Daoy (cell line): ENCODE measurements at places on chromosomes 7 and 10. TPM values are rescaled to one million over a fixed set of nuclear protein-coding genes. Genes with fewer than 3 reads are reported as not detected.
A peak's percentile ranks its signal among the peaks of the same experiment; 100 is the strongest.

IFIT1 gene
- total RNA-seq = 13.7 and 17.3 TPM in 2 replicates

GRCh38 chr10:29689001-29689400, 54.2 kb upstream of the SVIL start:
- DNase-seq = peak; percentile 74

DNA sequence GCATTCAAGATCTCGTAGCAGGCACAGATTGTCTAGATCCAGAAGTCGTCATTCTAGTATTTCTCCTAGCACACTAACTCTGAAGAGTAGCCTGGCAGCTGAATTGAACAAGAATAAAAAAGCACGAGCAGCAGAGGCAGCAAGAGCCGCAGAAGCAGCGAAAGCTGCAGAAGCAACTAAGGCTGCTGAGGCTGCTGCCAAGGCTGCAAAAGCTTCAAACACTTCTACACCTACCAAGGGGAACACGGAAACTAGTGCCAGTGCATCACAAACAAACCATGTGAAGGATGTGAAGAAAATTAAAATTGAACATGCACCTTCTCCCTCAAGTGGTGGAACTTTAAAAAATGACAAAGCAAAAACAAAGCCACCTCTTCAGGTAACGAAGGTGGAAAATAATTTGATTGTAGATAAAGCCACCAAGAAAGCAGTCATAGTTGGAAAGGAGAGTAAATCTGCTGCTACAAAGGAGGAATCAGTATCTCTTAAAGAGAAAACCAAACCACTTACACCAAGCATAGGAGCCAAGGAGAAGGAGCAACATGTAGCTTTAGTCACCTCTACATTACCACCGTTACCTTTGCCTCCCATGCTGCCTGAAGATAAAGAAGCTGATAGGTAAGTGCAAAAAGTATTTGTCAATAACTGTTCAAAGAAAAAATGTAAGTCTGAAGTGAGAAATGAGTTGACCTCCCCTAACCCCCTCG, 37.7 kb downstream of the CDK13 start:
- no peak for DNase-seq

DNA sequence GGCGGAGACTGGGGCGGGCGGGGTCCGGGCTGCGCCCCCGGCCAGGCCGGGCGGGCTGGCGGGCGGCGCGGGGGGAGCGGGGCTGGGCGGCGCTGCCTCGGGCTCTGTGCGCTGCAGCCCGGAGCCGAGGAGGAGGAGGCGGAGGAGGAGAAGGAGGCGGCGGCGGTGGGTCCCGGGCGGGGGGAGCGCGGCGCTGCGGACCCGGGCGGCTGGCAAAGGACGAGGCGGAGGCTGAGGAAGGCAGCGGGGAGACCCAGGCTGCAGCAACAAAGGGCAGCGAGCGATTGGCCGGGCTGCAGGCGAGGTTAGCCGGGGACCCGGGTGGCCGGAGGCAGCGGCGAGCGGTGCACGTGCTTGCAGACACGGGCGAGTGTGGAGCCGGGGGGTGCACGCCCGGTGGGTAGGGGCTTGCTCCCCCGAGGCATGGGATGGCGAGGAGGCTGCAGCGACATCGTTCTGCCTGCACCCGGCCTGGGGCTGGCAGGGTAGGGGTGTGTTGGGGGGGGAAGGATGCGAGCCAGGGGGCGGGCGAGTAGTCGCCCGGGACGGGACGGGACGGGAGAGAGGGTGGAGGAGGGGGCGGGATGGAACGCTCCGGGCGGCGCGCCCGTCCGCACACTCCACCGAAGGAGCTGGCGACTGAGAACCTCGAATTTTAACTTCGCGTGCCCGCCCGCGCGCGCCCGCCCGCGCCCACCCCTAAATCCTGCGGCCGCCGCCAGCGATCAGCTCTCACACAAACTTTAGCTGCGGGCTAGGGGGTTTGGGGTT, 844 bp upstream of the KAT6B start:
- no peak for DNase-seq

PAX4 gene
- total RNA-seq = not detected in 2 replicates

GRCh38 chr7:92875719-92876118, 39.3 kb upstream of the CDK6 start:
- peak; percentile 51 for DNase-seq

AKR1C1 gene
- 0.40 and 0.51 TPM in 2 replicates for total RNA-seq

- no peak for DNase-seq
These were observed 330.3 kb downstream of the HGF start for GRCh38 chr7:81439591-81439990.

GRCh38 chr10:76068856-76069255, 637.4 kb downstream of the LRMDA start:
- DNase-seq = no peak
